ENCODE measurements at places on chromosomes 4 and X. TPM values are rescaled to one million over a fixed set of nuclear protein-coding genes. Genes with fewer than 3 reads are reported as not detected.

Gene CLDN22
- total RNA-seq = not detected

Gene PDE6B
- 6.9 TPM for total RNA-seq

Gene RIBC1
- total RNA-seq = 0.16 TPM

Gene POF1B
- 3.0 TPM for total RNA-seq

Gene CYBB
- not detected for total RNA-seq

Gene ADGRG4
- total RNA-seq = under 0.01 TPM

Gene KLKB1
- total RNA-seq = 0.06 TPM

Gene DCAF8L2
- not detected for total RNA-seq

Gene CLNK
- total RNA-seq = not detected

Gene XPNPEP2
- not detected for total RNA-seq

Gene MMAA
- total RNA-seq = 2.1 TPM

Gene RPS6KA6
- total RNA-seq = 0.94 TPM

Gene MAGEA4
- total RNA-seq = not detected

Gene CT45A8
- not detected for total RNA-seq

Gene RASGEF1B
- total RNA-seq = 0.44 TPM

Gene BEND4
- total RNA-seq = 0.38 TPM

Measured in bladder microvascular endothelial cell (primary cell).